Activated CD4-positive, alpha-beta T cell treated with anti-CD3 and anti-CD28 coated beads for 48 hours (primary cell): ENCODE measurements at places on chromosomes 3 and 15.

DNA sequence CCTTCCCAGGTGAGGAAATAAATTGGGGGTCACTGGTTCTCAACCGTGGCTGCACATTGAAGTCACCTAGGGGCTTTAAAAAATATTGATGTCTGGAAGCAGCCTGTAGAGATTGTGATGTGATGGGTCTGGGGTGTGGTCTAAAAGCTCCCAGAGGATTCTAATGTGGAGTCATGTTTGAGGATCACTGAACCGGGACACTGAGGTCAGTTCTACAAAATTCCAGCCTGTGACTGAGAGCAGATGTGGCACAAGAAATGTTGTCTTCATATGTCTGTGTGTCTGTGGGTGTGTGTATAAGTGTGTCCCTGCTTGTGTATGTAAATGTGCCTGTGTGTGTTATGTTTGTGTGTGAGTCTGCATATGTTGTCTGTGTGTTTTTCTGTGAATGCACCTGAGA, 79.9 kb downstream of the TLE3 start:
- no peak for DNase-seq

GRCh38 chr3:46998121-46998851, 18.8 kb downstream of the NBEAL2 start:
- DNase-seq = peak; percentile 81

- DNase-seq = no peak
Observed at GRCh38 chr3:19154693-19155250, 6.5 kb downstream of the KCNH8 start.

- DNase-seq = no peak
Observed at GRCh38 chr15:57189466-57189865, 186.8 kb upstream of the CGNL1 start.

DNA sequence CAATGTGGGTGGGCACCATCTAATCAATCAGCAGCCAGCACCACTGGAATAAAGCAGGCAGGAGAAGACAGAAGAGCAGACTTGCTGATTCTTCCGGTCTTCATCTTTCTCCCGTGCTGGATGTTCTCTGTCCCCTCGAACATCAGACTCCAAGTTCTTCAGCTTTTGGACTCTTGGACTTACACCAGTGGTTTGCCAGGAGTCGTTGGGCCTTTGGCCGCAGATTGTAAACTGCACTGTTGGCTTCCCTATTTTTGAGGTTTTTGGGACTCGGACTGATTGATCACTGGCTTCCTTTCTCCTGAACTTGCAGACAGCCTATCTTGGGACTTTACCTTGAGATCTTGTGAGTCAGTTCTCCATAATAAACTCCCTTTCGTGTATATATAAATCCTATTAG, 292.8 kb downstream of the BCHE start:
- no peak for DNase-seq

DNA sequence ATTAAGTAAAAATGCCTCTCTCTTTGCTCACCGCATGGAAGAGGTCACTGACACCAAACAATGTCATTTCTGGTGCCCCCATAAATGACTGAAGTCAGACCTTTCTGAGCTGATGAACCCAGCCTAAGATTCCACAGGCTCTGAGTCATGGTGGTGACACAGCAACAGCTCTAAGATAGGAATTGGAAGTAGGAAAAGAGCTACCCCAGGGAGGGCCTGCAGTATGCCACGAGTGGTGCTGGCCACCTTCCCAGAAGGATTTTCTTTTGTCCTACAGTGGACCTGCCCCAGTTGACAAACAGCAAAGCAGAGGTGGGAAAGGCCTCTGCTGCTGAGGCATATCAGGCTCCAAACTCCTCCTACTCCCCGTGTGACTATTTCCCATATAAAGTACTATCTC, 208.1 kb downstream of the MINAR1 start:
- DNase-seq = no peak

DNA sequence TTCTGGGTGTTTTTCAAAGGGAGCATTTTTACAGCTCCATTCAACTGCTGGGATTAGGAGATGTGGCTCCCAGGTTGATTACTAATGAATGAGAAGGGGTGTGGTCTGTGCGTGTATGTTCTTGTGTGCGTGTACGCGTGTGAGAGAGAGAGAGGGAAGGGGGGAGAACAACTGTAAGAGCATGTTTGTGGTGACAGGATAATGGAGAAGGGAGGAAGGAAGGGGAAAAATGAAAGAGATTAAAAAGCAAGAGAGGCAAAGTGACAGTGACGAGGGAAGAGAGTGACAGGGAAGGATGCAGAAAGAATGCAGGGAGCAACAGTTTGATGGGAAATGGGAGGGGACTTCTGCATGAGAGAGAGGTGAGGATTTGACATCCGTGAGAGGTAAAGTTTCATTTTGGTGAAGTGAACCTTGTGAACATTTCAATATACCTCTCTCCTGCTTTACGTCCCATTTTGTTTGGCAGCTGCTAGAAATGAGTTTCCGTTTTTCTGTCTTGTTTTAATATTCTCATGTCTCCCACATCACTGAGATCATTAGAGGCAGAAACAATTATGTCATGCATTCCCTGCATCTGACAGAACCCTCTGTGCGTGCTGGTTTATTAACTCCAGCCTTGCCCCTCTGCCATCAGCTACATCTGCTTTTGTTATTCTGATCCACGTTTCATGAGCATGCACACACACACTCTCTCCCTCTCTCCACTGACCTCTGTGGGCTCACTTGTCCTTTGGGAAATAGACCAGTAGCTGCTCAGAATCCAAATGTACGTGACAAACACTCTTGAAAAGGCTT, 161.6 kb downstream of the GAP43 start:
- no peak for DNase-seq

- no peak for DNase-seq
Observed at GRCh38 chr15:90790561-90790960, 73.4 kb downstream of the BLM start.

DNA sequence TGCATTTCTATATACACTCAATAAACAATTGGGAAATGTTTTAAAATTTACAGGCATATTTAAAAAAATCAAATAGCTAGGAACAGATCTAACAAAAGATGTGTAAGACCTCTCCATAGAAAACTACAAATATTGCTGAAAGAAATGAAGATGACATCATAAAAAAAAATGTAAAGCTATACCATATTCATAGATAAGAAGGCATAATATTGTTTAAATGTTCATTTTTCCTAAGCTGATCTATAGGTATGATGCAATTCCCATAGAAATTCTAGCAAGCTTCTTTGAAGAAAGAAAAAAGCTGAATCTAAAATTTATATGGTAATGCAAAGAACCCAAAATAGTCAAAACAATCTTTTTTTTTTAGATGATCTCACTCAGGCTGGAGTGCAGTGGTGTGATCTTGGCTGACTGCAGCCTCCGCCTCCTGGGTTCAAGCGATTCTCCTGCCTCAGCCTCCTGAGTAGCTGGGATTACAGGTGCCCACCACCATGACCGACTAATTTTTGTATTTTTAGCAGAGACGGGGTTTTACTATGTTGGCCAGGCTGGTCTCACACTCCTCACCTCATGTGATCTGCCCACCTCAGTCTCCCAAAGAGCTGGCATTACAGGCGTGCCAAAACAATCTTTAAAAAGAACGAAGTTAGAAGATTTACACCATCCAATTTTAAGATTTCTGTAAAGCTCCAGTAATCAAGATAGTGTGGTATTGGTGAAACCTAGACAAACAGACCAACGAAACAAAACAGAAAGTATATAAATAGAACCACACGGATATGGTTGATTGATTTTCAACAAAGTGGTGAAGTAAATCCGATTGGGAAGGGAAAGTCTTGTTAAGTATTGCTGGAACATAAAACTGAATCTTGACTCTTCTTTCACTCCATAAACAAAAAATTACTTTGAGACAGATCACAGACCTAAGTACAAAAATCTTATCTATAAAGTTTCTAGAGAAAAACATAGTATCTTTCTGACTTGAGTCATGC, 6.3 kb upstream of the BHLHE40 start:
- no peak for DNase-seq

- no peak for DNase-seq
Observed at GRCh38 chr15:38050529-38051448, 116.3 kb downstream of the TMCO5A start.

DNA sequence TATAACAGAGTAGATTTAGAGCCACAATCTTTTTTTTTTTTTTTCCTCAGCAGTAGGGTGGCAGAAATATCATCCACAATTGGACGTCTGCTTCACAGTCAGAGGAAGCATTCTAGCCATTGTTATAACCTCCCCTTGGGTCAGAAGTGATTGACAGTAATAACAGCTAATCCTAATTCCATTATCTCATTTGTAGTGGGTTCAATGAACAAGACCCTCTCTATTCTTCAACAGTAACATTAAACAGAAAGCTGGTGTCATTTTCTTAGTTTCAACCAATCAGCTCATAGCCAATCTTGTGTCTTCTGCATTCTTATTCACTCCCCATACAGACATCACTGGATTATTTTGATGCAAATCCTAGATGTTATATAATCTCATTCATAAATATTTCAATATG, 44.6 kb downstream of the QTRT2 start:
- no peak for DNase-seq

DNA sequence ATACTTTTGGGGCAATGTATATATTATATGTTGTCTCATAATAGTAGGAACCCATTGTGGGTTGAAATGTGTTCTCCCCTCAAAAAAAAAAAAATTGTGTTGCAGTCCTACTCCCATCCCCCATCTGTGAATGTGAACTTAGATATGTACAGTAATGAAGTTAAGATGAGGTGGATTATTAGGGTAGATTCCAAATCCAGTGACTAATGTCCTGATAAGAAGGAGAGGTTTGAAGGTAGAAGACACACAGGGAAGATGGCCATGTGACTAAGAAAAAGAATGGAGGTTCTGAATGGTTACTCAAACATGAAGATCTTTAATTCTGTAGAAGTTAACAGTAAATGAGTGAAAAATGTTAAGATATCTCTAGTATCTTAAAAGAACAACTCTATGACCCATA, 3.0 kb upstream of the ATOSA start:
- no peak for DNase-seq

GRCh38 chr3:138799822-138800221, 34.9 kb downstream of the PIK3CB start:
- no peak for DNase-seq

DNA sequence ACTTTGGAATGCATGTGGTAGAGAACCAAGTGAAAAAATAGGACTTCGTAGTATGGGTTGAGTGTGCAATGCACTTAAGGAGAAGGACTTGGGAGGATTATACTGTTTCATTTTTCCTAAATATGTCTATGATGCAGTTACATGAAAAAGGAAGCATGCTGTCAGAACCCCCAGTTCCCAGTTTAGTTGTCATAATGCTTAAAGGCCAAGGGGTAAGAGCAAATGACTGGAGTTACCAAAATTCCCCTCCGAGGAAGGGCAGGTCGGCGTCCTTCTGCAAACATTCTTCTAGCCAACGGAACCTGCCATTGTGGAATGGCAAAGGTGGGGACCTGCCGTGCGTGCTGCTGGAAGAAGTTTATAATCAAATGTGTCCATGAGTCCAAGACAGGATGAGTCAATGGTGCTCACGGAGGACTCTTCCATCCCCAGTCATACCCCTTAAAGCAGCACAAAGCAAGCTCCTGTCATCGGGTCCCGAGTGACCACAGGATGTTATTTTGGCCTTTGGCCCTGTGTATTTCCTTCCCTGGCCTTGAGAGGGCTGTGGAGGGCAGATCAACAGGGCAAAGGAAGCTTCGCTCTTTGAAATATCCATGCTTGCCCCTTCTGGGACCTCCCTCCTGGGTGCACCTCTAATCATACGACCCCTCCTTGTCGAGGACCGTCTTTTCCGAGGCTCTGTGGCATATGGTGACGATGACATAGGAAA, 93.2 kb downstream of the SLCO3A1 start:
- DNase-seq = no peak

DNA sequence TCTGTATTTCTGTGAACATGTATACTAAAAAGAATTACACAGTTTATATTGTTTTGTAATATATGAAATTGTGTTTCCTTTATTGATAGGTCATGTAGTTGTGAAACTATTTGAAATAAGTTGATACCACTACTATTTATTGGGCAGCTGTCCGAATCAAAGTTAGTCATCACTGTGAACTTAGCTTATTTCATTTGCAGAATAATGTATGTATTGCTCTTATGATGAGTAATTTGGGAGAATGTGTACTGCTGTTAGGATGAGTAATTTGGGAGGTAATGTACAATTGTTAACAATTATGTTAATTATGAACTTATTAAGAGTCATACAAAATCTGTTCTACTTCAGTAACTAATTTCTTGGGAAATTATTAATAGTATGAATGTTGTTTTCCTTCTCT, 22.2 kb downstream of the FXR1 start:
- no peak for DNase-seq

DNA sequence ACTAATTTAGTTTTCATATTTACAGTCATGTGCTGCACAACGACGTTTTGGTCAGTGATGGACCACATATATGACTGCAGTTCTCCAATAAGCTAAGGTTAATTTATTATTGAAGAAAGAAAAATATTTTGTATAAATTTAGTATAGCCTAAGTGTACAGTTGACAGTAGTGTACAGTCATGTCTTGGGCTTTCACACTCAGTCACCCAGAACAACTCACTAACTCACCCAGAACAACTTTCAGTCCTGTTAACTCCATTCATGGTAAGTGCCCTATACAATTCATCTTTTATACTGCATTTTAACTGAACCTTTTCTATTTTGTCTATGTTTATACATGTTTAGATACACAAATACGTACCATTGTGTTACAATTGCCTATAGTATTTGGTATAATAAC, 3.8 kb upstream of the GABRR3 start:
- DNase-seq = no peak

DNA sequence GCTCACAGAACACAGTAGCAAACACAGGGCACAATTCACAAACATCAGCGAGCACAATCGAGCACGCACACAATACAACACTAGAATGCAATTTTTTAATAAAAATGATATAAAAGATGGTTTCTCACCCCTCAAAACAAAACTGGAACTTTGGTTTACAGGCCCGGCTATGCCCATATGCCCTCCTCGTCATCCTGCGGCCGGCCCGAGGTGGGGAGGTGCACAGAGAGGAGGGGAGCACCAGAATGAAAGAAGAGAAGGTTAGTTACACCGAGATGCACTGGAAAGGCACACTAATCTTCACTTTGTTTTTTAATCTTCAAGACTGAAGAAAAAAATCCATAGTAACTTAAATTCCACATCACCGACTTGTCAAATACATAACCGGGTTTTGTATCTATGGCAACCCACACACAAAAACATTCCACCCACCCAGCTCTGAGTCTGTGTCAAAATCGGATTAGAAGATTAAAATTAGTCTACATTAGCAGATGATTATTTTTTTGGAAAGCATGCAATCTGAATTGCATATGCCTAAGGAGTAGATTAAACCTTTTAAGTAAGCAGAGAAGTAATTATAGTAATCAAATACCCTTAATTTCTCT, 196.7 kb upstream of the WNT5A start:
- DNase-seq = no peak

DNA sequence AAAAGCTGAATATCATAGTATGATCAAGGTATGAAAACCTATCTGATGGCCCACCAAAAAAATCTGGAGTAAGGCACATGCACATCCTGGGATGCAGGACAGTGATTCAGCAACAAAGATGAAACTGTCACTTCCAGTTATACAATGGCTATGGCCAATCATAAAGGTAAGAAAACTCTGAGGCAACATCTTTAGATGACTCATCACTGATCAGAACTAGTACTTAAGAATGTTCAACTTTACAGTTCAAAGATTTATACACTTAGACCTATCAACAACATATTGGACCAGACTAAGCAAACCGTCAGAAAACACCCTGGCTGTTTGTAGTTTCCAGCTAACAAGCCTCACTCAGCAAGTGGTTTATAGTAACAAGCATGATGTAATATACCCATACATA, 21.3 kb upstream of the PLCH1 start:
- DNase-seq = no peak
